Central memory CD4-positive, alpha-beta T cell (primary cell): ENCODE measurements at places on chromosomes 7 and 10.

GRCh38 chr10:3787016-3787400 is 2.0 kb upstream of the KLF6 start:
- DNase-seq: no peak

DNA sequence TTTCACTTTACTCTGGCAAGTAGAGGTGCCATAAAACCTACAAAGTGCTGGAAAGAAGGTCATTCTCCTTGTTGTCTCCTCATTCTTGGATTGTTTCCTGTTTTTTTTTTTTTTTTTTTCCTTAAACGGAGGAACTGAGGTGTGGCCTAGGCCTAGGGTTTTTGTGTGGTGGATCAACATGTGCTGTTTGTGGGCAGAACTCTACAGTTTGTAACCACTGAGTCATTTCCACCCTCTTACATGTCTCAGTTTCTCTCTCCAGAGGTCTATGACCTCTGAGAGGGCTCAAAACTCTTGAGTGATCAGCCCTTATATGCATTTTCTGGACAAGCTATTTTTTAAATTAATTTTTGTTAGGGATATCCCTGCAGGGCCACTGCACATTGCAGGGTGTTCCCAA is 296.0 kb downstream of the PPP1R3A start:
- no peak for DNase-seq

- no peak for DNase-seq
These were observed 42.1 kb upstream of the EFCAB10 start for GRCh38 chr7:105623378-105623777.

DNA sequence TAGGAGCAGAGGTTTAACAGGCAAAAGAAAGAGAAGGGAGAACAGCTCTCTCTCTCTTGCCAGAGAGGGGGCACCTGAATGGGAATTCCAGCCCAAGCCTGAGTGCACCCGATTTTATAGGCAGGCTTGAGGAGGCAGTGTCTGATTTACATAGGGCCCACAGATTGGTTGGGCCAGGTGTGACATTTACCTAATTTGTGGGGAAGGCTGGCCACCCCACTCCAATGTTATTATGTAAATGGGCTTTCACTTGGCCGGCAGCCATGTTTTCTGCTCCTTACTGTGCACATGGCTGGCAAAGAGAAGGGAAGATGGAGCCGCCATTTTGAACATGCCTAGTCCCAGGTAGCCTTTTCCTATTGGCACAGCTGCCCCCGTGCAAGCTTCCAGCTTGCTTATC is 735.5 kb upstream of the AUTS2 start:
- DNase-seq: no peak

DNA sequence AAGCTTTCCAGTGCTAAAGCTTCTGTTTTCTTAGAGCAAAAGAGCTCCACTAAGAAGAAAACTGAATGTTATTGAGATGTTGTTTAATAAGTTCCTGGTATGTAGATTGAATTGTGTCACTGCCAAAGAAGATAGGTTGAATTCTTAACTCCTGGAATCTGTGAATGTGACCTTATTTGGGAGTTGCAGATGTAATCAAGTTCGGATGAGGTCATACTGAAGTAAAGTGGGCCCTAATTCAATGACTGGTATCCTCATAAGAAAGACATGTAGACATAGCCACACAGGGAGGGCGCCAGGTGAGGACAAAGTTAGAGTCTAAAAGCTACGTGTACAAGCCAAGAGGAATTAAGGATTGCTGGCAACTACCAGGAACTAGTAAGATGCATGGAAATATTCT is 732.1 kb upstream of the C7orf33 start:
- no peak for DNase-seq

GRCh38 chr7:117445206-117445605 is 17.9 kb upstream of the ASZ1 start:
- no peak for DNase-seq

GRCh38 chr10:8485032-8485431 is 430.5 kb downstream of the GATA3 start:
- DNase-seq: no peak

- DNase-seq: no peak
These were observed 13.9 kb upstream of the SGPL1 start for GRCh38 chr10:70801854-70802253.

GRCh38 chr7:20651960-20652544 is 36.6 kb downstream of the ABCB5 start:
- no peak for DNase-seq

GRCh38 chr7:36686499-36686898 is 37.8 kb downstream of the AOAH start:
- no peak for DNase-seq

GRCh38 chr7:45968856-45969541 is 47.9 kb upstream of the IGFBP3 start:
- DNase-seq: no peak

DNA sequence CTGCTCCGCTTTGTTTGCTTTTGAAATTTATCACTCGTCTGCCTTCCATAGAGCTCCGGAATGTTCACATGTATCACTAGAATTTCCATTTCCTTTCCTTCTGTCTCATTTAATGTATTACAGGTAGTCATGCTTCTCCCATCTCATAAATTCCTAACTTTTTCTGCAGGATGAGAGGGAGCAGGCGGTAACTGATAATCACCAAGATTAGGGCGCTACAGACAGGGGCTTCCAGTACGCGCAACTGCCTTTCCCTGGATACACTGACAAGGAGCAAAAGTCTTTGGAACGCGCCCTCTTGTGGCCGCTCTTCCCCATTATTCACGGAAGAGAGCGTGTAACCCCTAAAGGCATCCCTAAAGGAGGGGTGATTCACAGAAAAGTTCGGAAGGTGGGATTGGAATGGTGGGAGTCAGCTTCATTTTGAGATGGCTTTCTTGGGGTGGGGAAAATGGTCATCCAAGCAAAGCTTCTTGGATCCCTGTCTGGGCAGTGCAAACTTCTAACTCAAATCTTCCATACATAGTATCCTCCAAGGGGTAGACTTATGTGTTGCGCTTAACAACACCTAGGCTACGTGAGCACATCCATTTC is 6.5 kb downstream of the INHBA start:
- no peak for DNase-seq

- DNase-seq: no peak
These were observed 121.1 kb upstream of the PDE1C start for GRCh38 chr7:32191305-32191704.

- DNase-seq: no peak
These were observed 154.6 kb upstream of the POT1 start for GRCh38 chr7:125084196-125084595.

DNA sequence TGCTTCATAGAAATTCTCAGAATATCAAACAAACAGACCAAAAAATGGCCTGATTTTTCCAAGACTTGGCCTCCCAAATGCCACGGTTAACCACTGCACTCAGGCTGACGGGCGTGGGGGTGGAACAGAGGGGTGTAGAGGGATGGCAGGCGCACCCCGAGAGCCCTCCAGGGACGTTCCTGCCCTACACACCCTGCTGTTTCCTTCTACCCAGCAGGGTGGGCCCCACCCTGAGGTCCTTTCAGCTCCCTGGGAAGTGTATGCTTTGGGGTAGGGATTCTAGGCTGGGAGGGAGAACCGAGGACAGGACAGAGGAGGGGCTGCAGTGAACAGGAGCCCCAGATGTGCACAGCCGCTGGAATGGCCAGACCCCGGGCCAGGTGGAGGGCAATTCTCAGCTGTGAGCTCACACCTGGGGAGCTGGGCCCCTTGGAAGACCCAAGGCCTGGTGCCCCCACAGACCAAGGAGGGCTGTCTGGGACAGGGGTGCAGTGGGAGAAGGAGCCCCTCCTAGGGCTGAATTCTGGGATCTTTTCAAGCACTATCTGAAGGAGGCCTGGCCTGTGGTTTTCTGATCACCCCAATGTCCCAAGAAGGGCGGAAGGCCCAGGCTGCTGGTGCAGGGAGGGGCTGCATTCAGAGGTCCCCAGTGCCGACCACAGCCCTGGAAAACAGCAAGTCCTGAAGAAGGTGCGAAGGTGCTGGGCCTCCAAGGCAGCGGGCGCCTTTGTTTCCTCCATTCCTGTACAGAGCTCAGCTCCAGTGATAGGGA is 32.9 kb upstream of the INPP5A start:
- no peak for DNase-seq

DNA sequence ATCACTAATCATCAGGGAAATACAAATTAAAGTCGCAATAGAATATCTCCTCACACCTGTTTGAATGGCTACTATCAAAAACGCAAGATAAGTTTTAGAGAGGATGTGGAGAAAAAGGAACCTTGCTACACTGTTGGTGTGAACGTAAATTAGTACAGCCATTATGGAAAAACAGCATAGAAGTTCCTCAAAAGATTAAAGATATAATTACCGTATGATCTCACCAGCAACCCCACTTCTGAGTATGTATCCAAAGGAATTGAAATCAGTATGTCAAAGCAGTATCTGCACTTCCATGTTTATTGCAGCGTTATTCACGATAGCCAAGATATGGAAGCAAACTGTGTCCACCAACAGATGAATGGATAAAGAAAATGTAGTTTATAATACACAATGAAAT is 164.4 kb downstream of the ZNF365 start:
- no peak for DNase-seq
